SK-N-SH (cell line): ENCODE measurements at places on chromosomes 16 and 17. TPM values are rescaled to one million over a fixed set of nuclear protein-coding genes. Genes with fewer than 3 reads are reported as not detected.

CES5A gene
- not detected in 2 replicates for polyA plus RNA-seq

MMP25 gene
- 0.03 and 0.05 TPM in 2 replicates for polyA plus RNA-seq

CCL1 gene
- not detected in 2 replicates for polyA plus RNA-seq

CCDC40 gene
- polyA plus RNA-seq, result 17.3 and 21.6 TPM in 2 replicates

SLC16A11 gene
- polyA plus RNA-seq, result 0.12 and 0.18 TPM in 2 replicates

SULT1A1 gene
- 0.13 and 0.21 TPM in 2 replicates for polyA plus RNA-seq

KRTAP3-2 gene
- not detected in 2 replicates for polyA plus RNA-seq

ANKFY1 gene
- 26.9 and 29.6 TPM in 2 replicates for polyA plus RNA-seq

TMEM98 gene
- polyA plus RNA-seq, result 167 and 196 TPM in 2 replicates

IL17C gene
- polyA plus RNA-seq, result 0.07 TPM in 1 of 2 replicates, not detected in the other

KRTAP4-1 gene
- polyA plus RNA-seq, result not detected in 2 replicates

XAF1 gene
- 0.02 and 0.03 TPM in 2 replicates for polyA plus RNA-seq

SLC5A2 gene
- polyA plus RNA-seq, result 0.31 and 0.58 TPM in 2 replicates

WDR45B gene
- 171 and 191 TPM in 2 replicates for polyA plus RNA-seq

NARF gene
- polyA plus RNA-seq, result 128 and 130 TPM in 2 replicates

EZH1 gene
- polyA plus RNA-seq, result 28.6 and 42.9 TPM in 2 replicates

CTRB2 gene
- polyA plus RNA-seq, result not detected in 2 replicates

KRT15 gene
- polyA plus RNA-seq, result 16.9 and 17.0 TPM in 2 replicates

TRIM65 gene
- polyA plus RNA-seq, result 13.1 and 18.1 TPM in 2 replicates

GUCY2D gene
- polyA plus RNA-seq, result not detected in 2 replicates
